Panc1 (cell line): ENCODE measurements at places on chromosomes 6 and 20. TPM values are rescaled to one million over a fixed set of nuclear protein-coding genes. Genes with fewer than 3 reads are reported as not detected.

DNA sequence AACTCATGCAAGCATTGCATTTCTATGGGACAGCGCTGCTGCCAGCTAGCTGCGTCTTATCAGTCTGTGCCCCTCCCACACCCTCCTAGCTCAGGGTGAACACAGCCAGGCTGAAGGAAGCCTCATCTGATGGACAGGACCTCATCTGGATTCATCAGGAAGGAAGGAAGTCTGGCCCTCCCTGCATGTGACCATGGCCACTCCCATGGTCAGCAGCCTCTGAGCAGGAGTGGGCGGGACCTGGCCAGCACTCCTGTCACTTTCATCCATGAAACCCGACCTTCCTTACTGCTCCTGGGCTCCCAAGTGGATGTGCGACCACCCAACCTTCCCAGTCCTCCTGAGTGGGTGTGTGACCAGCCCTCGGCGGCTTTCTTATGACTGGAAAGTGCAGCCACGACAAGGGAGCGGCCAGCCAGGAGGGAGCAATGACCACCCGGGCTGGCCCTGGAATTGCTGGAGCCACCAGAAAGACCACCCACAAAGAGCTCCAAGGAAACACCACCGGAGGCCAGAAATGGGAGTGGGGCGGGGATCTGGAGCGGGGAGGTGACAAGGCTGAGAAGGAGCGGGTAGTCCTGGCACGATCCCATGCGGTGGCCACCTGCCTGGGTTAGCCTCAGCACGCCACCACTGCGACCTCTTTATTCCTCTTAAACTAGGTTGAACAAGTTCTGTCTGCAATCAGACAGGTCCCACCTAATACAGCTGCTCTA lies 241.2 kb downstream of the TTLL2 start:
- no peak for DNase-seq

- DNase-seq = no peak
These were observed 340.7 kb downstream of the LMBRD1 start for GRCh38 chr6:69456086-69456485.

Gene KCNK16
- total RNA-seq = not detected

DNA sequence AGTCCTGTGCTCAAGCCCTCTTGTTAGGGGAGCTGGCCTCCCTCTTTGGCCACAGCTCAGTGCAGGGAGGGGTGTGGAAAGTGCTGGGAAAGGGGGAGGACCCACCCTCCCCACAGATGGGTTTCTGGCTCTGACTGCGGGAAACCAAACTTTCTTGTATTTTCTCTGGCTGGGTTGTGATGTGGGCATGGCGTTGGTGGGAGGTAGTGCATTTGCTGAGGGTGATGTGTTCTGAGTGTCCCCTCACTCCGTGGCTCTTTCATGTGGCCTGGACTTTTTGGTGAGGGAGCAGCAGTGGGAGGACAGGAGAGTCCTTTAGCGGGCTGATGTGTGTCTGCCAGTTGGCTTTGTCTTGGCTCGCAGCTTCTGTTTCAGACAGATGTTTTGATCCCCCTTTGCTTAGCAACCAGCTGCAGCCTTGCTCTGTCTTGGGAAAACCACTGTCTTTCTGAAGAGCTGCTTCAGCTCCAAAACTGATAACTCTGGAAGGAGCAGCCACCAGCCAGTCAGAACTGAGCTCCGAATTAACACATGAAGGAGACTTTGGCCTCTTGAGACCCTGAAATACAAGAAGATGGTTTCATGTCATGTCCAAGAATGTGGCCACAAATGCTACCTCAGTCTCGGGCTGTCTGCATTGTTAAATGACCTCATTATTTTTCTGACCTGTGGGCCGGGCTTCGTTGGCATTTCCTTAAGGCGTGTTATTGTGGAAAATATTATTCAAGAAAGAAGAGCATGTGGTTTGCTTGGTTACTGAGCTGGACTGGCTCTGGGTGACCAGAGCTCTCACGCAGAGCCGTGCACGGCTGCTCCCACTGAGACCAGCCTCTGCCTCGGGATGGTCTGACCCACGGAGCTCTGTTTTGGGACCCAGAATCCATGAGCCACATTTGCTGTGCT lies 21.5 kb downstream of the SYNJ2 start:
- no peak for DNase-seq

DNA sequence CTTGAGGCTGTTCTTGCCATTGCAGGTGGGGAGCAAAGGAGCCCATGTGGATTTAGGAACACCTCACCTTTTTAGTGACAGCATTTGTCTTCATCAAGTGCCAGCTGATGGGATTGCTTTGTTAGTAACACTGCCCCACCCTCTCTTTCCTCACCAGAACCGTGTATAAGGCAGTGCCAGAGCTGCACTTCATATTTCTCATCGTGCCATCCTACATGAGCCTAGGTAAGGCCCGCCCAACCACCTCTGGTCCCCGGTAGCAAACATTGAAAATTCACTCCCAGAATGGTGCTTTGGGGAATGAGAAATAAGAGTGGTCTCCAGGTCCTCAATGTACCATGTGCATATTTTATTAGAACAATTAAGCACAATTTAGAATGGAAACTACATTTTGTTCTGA lies 22.7 kb downstream of the CFAP61 start:
- no peak for DNase-seq

- no peak for DNase-seq
These were observed 44.4 kb downstream of the TRAM2 start for GRCh38 chr6:52532457-52532856.

DNA sequence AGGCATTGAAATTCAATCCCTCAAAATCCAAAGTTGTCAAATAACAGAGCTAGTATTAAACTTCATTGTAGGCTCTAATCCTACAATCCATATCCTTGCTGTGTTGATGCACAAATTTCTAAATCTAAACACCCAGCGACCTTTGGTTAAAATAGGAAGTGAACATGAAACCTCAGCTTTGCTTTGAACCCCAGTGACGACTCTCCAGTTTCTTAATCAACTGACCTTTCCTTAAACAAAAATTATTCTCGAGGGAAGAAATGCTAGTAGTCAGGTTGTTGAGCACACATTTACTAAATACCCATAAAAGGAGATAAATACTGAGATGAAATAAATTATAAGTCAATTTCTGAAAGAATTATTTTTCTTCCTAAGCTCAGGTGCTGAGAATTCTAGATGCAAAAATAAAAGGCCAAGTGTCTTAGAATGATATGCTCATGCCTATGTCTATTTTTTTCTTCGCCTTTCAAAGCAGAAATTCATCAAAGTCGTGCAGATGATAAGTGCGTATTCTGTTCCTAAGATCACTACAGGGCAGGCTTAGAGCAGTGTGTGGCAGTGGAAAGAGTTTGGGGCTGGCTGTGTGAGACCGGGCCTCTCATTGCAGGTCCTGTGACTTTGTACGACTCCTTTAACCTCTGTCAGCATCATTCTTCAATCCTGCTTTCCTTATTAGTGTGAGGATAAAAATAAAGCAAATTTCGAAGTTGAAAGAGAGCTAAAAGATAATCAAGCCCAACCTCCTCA lies 208.7 kb downstream of the PRL start:
- DNase-seq = no peak
